Fibroblast of lung (primary cell): ENCODE measurements at places on chromosomes 4 and X. TPM values are rescaled to one million over a fixed set of nuclear protein-coding genes. Genes with fewer than 3 reads are reported as not detected.
A peak's percentile ranks its signal among the peaks of the same experiment; 100 is the strongest.

- DNase-seq = no peak
Measured at GRCh38 chr4:84455697-84456096, 43.4 kb downstream of the NKX6-1 start.

- no peak for DNase-seq
Measured at GRCh38 chr4:151788021-151788420, 27.2 kb upstream of the GATB start.

- DNase-seq = peak; percentile 15
Measured at GRCh38 chr4:47705326-47705981, 132.4 kb downstream of the CORIN start.

- no peak for DNase-seq
Measured at GRCh38 chr4:159673221-159673620, 570.3 kb downstream of the RAPGEF2 start.

The CENPVL2 gene
- not detected in 2 replicates for total RNA-seq

The CCNB3 gene
- total RNA-seq = 0.51 and 0.83 TPM in 2 replicates

The ASMT gene
- not detected in 2 replicates for total RNA-seq

The DCAF12L2 gene
- total RNA-seq = under 0.01 TPM in 1 of 2 replicates, not detected in the other

DNA sequence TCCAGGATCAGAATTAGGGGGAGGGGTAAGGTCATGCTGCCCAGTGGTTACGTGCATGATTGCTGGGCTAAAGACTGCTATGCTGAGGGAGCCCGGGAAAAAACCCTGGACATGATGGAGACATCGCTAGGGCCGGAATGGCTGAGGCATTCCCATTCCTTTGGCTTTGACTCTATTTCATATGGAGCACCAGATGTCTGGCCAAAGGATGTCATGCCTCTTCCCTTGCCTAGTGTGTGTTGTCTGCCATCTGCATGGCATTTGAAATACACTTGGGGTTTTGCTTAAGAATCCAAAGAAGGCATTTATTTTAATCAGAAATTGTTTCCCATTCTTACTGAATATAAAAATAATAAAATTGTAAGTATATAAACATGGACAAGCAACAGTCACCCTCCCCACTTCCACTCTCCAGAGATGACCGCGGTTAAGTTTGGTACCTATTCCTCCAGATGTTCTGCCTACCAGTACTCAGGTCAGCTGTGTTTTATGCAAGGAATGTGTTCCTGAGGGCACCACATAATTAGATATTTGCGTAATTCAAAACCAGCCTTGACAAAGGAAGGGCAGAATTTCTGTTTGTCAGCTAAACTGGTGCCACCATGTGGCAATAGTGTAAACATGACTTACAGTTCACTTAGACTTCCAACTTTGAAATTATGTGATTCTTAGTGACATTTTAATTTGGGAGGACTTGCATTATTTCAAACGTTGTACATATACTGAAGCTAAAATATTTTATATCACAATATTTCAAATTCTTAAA is 105.9 kb downstream of the CT47B1 start:
- DNase-seq = peak; percentile 71

The LONRF3 gene
- total RNA-seq = 0.33 and 0.51 TPM in 2 replicates

DNA sequence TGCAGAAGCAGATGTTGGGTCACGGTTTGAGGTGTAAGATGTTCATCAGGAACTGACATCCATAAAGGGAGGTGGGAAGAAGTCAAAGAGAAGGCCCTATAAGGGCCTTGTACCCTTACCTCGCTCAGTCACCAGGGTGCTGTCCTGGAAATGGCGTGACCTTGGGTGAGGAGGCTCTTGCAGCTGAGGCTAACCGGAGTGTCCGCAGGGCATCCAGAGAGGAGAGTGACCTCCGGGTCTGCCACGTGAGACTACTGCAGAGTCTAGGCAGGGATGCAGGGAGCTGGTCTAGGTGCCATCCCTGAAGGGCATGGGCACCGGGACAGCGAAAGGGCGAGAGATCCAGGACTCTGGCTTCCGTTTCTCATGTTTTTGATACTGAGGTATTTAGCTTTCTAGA is 28.7 kb upstream of the IRAK1 start:
- no peak for DNase-seq

- peak; percentile 81 for DNase-seq
Measured at GRCh38 chr4:142265536-142265935, 580.6 kb downstream of the INPP4B start.

The MTNR1A gene
- not detected in 2 replicates for total RNA-seq

DNA sequence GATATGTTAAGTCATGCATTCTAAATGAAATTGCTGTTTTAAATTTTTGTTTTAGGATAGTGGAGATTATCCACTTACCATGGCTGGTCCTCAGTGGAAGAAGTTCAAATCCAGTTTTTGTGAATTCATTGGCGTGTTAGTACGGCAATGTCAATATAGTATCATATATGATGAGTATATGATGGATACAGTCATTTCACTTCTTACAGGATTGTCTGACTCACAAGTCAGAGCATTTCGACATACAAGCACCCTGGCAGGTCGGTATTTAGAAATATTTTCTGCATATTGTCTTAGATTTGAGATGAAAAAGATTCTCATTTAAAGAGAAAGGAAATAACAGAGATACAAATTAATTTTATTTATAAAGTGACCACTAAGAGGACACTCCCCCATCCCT is 83.6 kb downstream of the STAG2 start:
- DNase-seq = no peak

DNA sequence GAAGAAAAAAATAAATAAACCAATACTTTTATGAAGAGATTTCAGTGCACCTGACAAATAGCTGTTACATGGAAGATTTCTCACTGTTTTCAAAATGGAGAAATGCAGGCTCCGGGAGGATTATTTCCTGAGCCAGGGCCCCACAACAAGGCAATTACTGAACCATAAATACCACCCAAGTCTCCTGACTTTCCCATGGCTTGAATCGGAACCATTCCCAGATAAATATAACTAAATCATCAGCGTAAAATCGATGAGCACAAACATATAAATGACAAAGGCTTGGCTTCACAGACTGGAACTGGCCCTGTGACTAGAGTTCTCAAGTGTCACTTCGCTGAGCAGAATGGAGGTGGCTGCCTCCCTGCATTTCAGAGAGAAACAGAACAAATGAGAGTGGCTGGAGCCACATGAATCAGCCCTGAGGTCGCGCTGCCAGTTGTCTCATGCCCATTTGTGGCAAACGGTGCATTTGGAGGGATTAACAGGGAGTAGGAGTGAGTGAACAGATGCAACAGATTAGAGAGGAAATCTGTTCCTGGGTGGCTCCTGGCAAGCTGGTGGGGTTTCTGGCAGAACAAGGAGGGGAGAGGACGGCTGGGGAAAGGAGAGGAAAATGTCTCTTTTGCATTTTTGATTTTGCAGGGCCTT is 57.3 kb upstream of the STIM2 start:
- peak; percentile 22 for DNase-seq

DNA sequence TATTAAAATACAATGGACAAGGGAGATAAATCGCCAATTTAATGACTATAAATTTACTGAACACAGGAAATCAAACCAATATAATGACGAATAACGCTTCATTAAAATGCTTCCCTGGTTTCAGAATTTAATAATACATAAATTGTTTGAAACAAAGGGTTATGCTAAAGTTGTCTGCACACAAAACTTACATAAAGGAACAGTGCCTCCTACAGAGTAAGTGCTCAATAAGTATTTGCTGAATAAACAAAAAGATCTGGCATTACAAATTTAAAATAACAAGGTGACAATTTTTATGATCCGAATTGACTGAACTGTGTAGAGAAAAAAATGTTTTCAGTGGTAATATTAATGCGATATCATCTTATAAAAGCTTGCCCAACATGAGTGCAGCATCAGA is 69.6 kb downstream of the NOCT start:
- peak; percentile 48 for DNase-seq

The TMEM271 gene
- not detected in 2 replicates for total RNA-seq

The DKK2 gene
- total RNA-seq = under 0.01 and 1.2 TPM in 2 replicates

DNA sequence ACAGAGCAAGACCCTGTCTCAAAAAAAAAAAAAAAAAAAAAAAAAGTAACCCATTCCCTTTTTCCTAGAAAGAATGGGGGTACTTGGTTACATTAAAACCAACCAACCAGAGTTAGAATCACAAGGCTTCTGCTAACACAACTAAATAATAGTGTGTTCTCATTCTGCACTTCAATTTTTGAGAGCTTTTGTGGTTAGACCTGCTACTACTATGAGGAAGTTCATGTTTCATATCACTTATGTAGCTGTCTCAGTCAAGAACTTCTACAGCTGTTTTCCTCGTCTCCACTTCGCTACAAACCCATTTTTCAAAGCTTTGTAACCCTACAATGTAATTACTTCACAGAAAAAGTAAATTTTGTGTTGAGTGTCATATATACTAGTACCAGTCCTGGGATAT is 58.3 kb downstream of the PDHA2 start:
- no peak for DNase-seq

The CLGN gene
- total RNA-seq = 11.8 and 18.0 TPM in 2 replicates

The FRG2 gene
- not detected in 2 replicates for total RNA-seq
